Activated CD4-positive, alpha-beta memory T cell treated with anti-CD3 and anti-CD28 coated beads, Interleukin-2, amount 10 ng/mL, durations not matched to agents 7 days and 5 days (primary cell): ENCODE measurements at places on chromosomes 3 and 15. TPM values are rescaled to one million over a fixed set of nuclear protein-coding genes. Genes with fewer than 3 reads are reported as not detected.

- H3K4me3 ChIP-seq: no peak overlapping the region
- no peak for DNase-seq
- H3K27ac ChIP-seq: no peak overlapping the region
- H3K4me1 ChIP-seq: no peaks in the 10 kb centered on the region
- H3K27me3 ChIP-seq: no peaks in the 10 kb centered on the region
- H3K36me3 ChIP-seq: no peaks in the 10 kb centered on the region
Observed at GRCh38 chr3:81237181-81237580, 524.3 kb downstream of the GBE1 start.

GRCh38 chr3:128482175-128482574 is 10.8 kb downstream of the GATA2 start:
- H3K27ac ChIP-seq: no peak overlapping the region
- peaks cover 70% of the 10 kb centered on the region for H3K27me3 ChIP-seq
- peaks cover 12% of the 10 kb centered on the region for H3K4me1 ChIP-seq
- no peak overlapping the region for H3K4me3 ChIP-seq
- no peak for DNase-seq

GRCh38 chr3:151362751-151363174 is 21.8 kb downstream of the P2RY12 start:
- no peaks in the 10 kb centered on the region for H3K27me3 ChIP-seq
- H3K27ac ChIP-seq: no peak overlapping the region
- no peaks in the 10 kb centered on the region for H3K36me3 ChIP-seq
- H3K4me1 ChIP-seq: no peaks in the 10 kb centered on the region
- H3K4me3 ChIP-seq: no peak overlapping the region
- DNase-seq: no peak

DNA sequence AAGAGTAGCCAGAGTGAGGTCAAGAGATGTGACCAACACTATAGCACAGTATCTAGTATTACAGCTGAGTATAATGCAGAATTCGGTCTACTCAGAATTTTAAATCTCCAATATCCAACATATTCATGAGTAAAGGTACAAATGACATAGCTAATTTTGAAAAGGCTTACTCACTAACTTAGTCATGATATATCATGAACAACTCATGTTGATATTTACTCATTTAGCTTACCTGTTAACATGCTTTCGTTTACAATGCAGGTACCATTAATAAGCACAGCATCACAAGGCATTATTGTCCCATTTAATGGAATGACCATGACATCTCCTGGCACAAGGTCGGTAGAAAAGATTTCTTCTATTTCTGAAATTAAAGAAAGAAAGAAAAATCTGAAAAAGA is 36.9 kb downstream of the ATP13A3 start:
- DNase-seq: no peak
- no peaks in the 10 kb centered on the region for H3K27me3 ChIP-seq
- H3K4me1 ChIP-seq: peaks cover 3% of the 10 kb centered on the region
- no peak overlapping the region for H3K4me3 ChIP-seq

- H3K27ac ChIP-seq: no peak overlapping the region
- H3K4me1 ChIP-seq: peaks cover 4% of the 10 kb centered on the region
- H3K27me3 ChIP-seq: peaks cover 73% of the 10 kb centered on the region
- H3K4me3 ChIP-seq: no peak overlapping the region
- no peak for DNase-seq
Observed at GRCh38 chr15:37109872-37110572, 9.7 kb upstream of the MEIS2 start.

GRCh38 chr3:130865489-130865888 is 28.4 kb upstream of the ATP2C1 start:
- H3K4me1 ChIP-seq: no peaks in the 10 kb centered on the region
- no peak overlapping the region for H3K27ac ChIP-seq
- H3K4me3 ChIP-seq: no peak overlapping the region
- H3K27me3 ChIP-seq: peaks cover 1% of the 10 kb centered on the region

DNA sequence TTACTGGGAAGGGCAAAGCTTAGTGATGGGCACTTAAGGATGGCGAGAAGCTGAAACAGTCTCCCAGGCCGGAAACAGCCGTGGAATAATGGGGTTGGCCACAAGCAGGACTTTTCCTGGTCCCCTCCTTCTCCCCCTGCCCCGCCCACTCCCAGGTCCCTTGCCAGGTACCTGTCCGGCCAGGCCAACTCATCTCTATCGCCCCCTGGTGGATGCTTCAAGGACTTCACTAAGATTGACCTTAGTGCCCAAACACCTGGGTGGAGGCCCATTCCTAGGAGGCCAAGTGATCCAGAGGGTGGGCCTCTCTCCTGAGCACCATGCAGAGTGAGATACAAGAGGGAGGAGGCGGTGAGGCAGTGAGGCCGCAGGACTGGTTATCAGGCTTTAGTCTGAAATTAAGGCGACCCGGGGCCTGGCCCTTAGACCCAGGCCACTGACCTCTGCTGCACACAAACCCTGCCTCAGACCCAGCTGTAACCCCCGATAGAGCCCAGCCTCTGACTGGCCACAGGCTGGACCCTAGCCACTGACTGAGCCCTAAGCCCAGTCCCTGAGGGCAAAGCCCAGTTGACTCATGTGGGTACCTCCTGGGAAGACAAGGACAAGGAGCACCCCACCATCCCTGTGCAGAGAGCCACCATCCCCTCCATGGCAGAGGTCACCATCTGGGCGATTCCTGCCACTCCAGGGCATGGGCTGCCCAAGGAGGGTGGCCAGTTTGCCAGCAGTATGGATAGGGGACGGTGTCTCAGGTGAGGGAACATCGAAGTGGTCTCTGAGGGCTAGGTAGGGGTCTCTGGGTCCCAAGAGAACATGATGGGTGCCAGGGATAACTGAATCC is 37.6 kb downstream of the VIPR1 start:
- H3K27me3 ChIP-seq: no peaks in the 10 kb centered on the region
- H3K4me3 ChIP-seq: no peak overlapping the region
- no peaks in the 10 kb centered on the region for H3K4me1 ChIP-seq

DNA sequence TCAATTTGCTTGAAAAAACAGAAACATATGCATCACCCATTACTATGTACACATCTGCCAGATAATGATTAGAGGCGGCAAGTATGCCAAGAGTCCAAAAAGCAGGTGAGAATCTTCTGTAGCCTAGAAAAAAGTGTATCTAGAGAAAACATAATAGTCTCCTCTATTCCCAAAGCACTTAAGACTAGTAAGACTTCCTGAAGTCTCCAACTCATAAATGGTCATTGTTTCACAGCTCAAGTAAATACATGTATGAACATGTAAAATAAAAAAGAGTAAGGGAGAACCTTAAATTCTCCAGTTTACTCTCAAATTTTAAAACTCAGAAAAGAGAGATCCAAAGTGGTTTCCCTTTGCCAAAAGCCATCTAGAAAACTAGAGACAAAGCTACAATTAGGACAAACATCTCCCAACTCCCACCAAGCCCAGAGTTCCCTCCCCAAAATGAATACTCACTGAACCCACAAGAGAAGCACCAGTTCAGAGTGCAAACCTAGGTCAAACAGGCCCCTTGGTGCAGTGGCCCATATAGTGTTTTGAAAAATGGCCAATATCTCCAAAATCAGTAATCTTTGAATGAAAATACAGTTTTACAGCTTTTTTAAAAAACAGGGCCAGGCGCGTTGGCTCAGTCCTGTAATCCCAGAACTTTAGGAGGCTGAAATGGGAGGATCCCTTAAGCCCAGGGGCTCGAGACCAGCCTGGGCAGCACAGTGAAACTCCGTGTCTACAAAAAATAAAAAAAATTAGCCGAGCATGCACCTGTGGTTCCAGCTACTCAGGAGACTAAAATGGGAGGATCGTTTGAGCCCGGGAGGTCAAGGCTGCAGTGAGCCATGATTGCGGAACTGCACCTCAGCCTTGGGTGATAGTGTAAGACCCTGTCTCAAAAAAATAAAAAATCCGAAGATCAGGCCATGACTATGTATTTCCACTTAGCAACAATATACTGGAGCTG is 11.0 kb upstream of the MAP4 start:
- H3K4me3 ChIP-seq: no peak overlapping the region
- no peak overlapping the region for H3K27ac ChIP-seq
- peaks cover 4% of the 10 kb centered on the region for H3K36me3 ChIP-seq
- no peak for DNase-seq
- no peaks in the 10 kb centered on the region for H3K27me3 ChIP-seq

DNA sequence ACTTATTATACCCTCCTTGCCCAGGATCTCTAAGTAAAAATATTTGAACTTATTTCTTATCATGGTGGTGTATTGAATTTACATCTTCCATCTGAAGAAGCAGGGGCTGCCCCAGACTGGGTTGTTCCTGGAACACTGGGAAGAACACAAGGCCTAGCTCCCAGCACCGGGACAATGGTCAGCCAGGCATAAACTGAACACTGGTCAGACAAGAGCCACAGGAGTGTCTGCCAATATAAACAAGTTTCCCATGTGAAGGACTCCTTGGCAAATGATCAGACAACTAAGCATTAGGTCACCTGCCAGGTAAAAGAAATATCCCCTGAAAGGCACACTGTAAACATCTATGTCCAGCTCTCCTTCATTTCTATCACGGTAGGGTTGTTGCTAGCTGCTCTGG is 172.4 kb downstream of the ATP8B4 start:
- no peak for DNase-seq
- no peaks in the 10 kb centered on the region for H3K4me1 ChIP-seq
- peaks cover 24% of the 10 kb centered on the region for H3K36me3 ChIP-seq
- no peak overlapping the region for H3K27ac ChIP-seq
- peaks cover 2% of the 10 kb centered on the region for H3K27me3 ChIP-seq

DNA sequence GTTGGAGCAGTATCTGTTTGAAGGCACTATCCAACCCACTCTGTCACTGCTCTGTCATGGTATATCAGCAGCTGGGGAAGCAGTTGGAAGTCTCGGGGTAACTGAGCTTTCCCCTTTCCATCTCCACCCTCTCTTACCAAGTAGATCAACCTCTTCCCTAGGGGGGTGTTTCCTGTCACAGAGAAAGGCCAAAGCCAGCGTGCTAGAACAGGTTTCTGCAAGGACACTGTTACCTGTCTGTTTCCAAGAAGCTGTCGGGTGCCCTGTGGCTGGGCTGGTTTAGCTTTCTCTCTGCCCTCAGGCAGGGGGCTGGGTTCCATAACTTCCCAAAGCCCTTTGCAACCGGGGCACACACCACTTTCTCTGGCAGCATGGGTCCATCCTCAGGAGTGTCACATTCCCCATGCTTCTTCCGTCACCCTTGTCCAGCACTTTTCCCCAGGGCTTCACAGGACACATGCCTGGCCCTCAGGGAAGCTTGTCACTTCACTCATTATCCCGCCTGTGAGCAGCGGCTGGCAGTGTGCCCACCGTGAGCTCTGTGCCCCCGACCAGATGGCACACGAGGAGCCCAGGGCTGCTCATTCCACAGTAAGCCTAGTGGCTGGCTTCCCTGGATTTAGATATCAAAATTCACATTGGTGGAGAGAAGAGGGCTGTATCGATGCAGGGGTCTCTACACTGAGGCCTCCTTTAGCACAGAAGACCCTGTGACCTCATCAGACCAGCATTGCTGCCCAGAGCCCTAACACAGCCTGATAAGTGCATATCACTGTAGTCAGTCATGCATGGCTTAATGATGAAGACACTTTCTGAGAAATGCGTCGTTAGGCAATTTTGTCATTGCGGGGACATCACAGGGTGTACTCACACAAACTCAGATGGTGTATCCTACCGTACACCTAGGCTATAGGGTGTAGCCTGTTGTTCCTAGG is 205.8 kb downstream of the SLCO3A1 start:
- no peaks in the 10 kb centered on the region for H3K36me3 ChIP-seq
- no peaks in the 10 kb centered on the region for H3K4me1 ChIP-seq
- H3K27me3 ChIP-seq: no peaks in the 10 kb centered on the region
- DNase-seq: no peak
- no peak overlapping the region for H3K27ac ChIP-seq
- no peak overlapping the region for H3K4me3 ChIP-seq

DNA sequence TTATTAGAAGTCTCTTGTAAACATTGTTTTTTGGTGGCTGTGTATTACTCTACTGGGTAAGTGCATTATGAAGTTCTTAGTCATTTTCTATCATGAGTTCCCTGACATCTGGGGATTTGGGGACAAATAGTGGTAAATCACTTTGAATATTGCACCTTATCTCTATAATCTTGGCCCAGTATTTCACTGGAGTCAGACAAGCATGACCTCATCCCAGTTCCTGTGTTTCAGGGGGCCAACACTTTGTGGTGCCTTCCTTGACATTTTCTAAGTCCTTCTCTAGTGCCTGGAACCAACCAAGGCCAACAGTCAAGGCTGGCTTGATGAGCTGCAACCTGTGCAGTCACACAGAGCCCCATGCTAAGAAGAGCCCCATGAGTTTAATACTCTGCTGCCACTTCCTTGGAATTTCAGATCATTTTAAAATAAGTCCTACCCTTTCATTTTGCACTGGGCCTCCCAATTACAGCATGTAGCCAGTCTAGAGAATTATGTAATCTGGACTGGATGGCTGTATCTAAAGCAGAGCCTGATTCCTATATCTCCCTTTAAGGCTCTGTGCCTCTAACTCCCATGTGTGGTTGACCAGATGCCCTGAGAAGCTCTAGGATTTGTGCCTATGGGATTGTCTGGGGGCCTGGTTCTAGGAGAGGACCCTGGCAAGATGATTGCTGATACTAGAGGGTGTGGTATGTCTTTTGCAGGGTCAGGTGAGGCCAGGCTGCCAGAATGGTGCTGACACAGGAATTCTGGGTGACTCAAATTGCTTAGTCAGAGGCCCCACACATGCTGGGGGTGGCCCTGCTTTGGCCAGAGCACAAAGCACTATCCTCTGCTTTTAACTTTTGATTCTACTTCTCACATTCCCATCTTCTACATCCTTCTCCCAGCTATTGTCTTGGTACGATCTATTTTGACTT is 319.6 kb upstream of the TBC1D5 start:
- H3K4me1 ChIP-seq: no peaks in the 10 kb centered on the region
- no peak overlapping the region for H3K27ac ChIP-seq
- H3K4me3 ChIP-seq: no peak overlapping the region

- no peak overlapping the region for H3K27ac ChIP-seq
- H3K27me3 ChIP-seq: no peaks in the 10 kb centered on the region
- H3K4me3 ChIP-seq: no peak overlapping the region
- no peaks in the 10 kb centered on the region for H3K4me1 ChIP-seq
- H3K36me3 ChIP-seq: no peaks in the 10 kb centered on the region
Observed at GRCh38 chr3:135490219-135490915, 475.2 kb upstream of the PPP2R3A start.

SH3GL3 gene
- total RNA-seq: not detected

KCNAB1 gene
- not detected for total RNA-seq

ZNF197 gene
- 14.0 TPM for total RNA-seq

CEP63 gene
- total RNA-seq: 22.4 TPM

C3orf85 gene
- not detected for total RNA-seq

RBP2 gene
- total RNA-seq: not detected
